Foreskin keratinocyte (primary cell): ENCODE measurements at places on chromosomes 7 and 10. TPM values are rescaled to one million over a fixed set of nuclear protein-coding genes. Genes with fewer than 3 reads are reported as not detected.

DNA sequence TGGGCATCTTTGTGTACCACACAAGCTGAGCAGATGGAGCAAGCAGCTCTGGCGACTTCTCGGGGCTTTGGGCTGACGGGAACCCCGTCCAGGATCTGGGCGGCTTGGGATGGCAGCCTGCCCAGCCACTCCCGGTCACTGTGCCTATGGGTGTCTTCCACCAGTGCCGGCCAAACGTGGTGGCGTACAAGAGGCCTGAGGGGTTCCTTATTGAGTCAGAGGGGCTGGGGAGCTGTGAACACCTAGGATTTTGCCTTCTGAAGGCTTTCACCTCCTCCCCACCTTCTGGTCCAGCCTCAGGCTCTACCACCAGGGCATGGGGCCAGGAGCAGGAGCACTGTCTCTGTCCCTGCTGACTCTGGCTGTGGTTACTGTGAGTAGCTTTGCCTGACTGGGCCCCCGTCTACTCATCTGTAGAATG is 71.8 kb upstream of the PPIF start:
- no peak for DNase-seq

DNA sequence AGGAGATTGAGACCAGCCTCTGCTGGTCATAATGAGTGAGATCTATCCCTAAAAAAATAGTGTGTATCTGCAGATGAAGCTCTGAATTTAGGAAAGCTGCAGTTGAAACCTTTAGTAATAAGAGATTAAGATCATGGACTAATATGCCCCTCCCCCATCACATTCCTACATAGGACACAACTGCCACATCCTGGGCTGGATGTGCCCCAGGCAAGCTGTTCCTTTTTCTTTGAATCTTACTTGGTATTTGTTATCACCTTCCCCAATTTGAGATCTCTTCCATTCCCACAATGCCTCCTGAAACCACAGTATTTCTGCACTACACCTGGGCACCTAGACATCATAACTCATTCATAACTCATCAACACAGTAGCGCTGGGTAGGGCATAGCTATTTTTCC is 74.1 kb downstream of the DOCK1 start:
- peak; percentile 36 for DNase-seq

DNA sequence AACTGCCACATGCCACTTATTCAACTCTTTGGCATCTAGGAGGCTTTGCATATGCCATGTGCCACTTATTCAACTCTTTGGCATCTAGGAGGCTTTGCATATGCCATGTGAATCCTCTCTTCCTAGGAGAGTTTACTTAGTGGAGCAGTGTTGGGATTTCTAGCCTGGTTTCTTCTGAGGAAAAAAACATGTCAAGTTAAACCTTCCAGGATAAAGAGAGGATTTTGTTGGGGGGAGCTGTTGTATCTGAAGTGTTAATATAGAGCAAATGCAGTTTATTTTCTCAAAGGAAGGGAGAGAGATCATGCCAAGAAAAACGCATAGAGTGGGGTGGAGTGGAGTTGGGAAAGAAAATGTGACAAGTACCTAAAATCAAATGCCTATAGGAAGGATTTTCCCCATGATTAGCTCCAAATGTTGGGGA is 91.5 kb downstream of the MCU start:
- no peak for DNase-seq

Gene HMX3
- not detected in 2 replicates for total RNA-seq

- DNase-seq = no peak
These were observed 85.4 kb downstream of the MKX start for GRCh38 chr10:27660268-27660667.

Gene FFAR4
- total RNA-seq = not detected in 2 replicates

DNA sequence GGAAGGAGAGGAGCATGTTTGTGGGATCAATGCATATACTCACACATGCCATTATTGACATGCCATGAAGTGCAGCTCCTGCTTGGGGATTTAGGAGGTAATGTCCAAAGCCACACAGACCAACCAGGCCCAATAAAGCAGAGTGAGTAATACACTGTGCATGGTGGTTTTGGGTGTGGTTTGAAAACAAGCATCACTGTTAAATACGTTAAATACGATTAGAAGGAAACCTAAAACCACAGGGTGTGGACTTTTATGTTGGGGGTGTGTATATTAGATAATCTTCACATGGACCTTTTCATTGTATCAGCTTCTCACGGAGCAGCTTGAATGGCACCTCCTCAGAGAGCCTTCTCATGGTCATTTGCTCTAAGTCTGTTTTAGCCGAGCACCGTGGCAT is 10.4 kb upstream of the EIF3A start:
- peak; percentile 94 for DNase-seq

- no peak for DNase-seq
These were observed 2.7 kb downstream of the NOS3 start for GRCh38 chr7:150993511-150993910.

- no peak for DNase-seq
These were observed 189.2 kb downstream of the EBF3 start for GRCh38 chr10:129774736-129775401.

DNA sequence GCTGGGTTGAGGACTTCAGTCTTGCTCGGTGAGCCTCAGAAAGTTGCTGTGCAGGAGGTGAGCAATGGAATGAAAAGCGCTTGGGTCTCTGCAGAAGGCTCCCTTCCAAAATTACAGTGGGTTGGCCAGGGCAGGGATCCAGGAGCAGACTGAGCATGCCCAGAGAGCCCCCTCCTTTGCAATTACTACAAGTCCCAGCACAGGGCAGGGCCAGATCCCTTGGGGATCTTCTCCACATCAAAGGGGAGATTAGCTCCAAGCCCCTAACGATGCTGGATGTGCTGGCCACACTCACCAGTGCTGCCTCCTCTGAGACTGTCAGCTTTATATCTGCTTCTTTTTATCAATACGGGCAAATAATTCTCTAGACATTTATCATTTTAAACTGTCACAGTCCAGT is 337.5 kb downstream of the RPS24 start:
- no peak for DNase-seq

DNA sequence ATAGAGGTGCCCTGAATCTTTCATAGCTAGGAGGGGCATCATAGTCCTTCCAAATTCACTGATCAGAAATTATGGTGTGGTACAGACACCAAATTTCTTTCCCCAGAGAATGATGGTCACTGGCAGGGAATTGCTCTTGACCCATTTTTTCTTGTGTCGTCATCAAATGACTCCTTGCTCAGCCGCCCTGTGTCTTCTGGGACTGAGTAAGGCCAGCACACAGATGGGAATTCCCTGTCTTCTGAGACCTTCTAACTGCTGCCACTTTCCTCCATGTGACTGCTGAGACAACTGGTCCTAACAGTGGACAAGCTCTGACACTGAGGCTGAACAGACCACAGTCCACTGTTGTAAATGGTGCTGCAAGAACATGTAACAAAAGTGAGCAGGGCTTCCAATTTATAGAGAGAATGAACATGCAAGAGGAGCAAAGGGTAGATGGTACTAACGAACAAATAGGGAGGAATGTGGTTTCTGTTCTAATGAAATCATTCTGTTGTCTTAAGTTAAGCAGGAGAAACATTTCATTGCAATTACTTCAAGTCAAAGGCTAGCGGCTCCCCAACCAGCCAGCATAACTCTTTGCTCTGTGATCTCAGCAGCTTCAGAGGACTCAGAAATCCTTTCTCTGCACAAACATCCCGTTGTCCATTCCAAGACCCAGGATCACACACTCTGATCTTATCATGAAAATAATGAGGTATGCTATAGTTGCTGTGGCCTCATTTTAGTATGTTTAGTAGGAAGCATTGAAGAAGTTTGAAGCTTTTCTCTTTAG is 235.9 kb upstream of the PRSS1 start:
- no peak for DNase-seq

DNA sequence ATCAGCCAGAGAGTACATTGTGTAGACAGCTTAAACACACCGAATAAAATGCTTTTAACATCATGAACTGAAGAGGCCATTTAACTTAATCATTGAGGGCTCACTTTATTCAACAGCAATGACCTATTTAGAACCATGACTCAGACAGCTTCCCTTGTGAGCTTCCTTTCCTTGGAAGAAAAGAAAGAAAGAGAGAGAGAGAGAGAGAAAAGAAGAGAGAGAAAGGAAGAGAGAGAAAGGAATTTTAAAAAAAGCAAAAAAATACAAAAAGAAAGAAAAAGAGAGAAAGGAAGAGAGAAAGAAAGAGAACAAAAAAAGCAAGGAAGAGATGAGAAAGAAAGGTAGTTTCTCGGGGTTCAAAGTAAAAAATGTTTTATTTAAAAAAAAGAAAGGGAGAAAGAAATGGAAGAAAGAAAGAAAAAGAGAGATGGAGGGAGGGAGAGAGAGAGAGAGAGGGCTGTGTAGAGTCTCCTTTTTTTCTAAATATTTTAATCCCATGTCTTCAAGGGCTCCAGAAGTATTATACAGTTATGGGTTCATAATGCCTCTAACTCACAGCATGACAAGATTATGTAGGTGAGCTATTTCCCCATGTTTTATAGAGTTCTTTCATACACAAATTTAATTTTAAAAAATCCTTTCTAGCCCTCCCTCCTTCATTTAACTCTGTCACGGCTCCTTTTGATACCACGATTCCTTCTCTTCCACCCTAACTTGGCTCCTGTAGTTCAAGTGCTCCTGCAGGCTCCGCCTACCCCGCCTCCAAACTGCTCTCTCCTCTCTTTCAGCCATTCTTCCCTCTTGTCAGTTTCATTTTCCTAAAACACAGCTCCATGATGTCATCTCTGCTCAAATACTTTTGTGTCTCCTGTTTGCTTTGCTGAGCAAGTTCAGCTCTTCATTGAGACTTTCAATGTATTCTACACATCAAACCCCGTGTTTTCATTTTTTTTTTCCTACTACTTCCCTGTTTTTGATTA is 85.5 kb downstream of the PRTFDC1 start:
- DNase-seq = peak; percentile 67

DNA sequence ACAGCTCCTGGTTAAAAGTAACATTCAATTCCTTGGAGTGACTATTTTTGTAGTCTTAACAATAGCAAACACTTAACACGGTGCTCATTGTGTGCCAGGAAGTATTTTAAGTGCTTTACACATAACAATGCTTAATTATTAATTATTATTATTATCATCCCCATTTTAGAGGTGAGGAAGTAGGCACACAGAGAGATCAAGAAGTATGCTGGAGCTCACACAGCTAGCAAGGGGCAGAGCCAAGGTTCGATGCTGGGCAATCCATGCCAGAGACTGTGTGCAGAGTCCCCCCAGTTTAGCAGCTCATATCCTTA is 48.2 kb upstream of the SMNDC1 start:
- no peak for DNase-seq

GRCh38 chr7:80420876-80421275 is 91.0 kb downstream of the GNAT3 start:
- DNase-seq = no peak

- DNase-seq = no peak
These were observed 72.5 kb downstream of the SPAG6 start for GRCh38 chr10:22417736-22418268.

Gene OR6V1
- total RNA-seq = not detected in 2 replicates

DNA sequence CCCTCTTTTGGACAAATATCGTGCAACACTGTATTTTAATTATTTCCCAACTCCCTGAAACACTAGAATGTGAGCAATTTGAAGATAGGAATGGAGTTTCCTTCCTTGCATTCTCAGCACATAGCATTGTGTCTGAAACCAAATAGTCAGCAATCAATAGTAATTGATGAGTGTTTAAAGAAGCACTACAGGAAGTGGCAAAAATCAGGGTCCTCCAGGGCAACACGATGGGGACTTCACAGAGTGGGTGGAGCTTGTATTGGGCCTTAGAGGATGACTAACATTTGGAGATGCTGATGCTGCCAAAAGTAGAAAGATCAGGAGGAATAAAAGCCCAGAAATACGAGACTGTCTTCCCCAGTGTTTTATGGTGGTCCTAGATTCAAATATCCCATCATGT is 94.9 kb downstream of the NPSR1 start:
- no peak for DNase-seq

DNA sequence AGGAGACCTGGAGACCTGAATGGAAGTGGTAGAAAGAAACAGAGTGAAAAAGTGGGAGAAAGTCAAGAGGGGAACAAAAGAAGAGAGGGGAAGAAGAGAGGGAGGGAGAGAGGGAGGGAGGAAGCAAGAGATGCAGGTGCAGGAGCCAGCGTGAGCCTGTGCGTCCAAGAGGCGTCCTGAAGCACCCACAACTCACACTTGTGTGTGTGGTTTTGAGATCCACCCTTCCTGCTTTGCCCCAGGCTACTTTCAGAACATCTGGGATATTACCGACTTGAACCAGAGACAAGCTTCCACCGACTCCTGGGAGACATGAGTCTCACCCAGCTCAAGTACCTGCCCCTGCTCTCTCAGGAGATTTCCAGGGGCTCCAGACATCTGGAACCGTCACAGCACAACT is 9.8 kb downstream of the AFAP1L2 start:
- peak; percentile 90 for DNase-seq

Gene CCDC6
- 47.9 and 49.3 TPM in 2 replicates for total RNA-seq

- peak; percentile 32 for DNase-seq
These were observed 56.4 kb upstream of the GNAI1 start for GRCh38 chr7:80078159-80078731.

Gene ZNF487
- 2.7 and 3.0 TPM in 2 replicates for total RNA-seq

DNA sequence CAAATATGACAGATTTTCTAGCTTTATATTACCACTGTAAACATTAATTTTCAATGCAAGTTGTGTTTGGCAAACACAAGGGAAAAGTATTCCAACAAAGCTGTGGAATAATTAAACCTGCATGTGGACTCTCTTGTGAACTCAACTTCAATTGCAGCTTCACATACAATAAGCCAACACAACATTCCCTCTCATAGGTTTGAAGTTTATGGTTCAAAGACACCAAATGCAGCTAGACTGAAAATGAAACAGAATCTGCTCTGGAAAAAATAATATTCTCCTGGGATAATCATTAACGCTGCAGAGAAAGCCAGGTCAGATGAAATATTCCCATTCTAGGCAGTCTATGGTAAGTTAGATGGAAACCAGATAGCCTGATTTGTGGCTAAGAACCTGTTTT is 105.8 kb upstream of the VIPR2 start:
- DNase-seq = no peak

DNA sequence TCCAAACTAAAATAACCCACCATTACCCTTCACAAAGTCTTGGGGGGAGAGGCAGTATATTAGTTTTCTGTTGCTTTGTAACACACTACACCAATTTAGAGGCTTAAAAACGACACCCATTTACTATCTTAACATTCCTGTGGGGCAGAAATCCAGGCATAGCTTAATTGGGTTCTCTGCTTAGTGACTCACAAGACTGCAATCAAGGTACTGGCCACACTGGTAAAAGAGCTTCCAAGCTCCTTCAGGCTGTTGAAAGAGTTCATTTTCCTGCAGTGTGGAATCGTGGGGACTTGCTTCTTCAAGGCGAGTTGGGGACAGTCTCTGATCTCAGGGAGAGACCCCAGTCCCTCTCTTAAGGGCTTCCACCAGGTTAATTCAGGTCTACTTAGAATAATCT is 139.1 kb downstream of the XPNPEP1 start:
- no peak for DNase-seq

GRCh38 chr10:71274901-71275796 is 43.9 kb upstream of the SLC29A3 start:
- DNase-seq = no peak

Gene NPC1L1
- total RNA-seq = not detected in 2 replicates

DNA sequence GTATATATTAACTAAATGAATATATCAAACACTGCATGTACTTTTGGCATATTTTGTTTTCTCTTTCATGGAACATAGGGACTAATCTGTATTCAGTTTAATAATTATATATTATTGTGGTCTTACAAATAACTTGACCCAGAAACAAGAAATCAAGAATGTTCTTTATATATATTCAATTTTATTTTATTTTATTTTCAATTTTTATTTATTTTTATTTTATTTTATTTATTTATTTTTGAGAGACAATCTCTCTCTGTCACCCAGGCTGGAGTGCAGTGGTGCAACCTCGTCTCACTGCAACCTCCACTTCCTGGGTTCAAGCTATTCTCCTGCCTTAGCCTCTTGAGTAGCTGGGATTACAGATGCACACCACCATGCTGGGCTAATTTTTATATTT is 258.4 kb upstream of the MYO3A start:
- no peak for DNase-seq

Gene TLX1
- total RNA-seq = not detected in 2 replicates
